Brain pericyte (primary cell): ENCODE measurements at places on chromosomes 5 and 9.
A peak's percentile ranks its signal among the peaks of the same experiment; 100 is the strongest.

DNA sequence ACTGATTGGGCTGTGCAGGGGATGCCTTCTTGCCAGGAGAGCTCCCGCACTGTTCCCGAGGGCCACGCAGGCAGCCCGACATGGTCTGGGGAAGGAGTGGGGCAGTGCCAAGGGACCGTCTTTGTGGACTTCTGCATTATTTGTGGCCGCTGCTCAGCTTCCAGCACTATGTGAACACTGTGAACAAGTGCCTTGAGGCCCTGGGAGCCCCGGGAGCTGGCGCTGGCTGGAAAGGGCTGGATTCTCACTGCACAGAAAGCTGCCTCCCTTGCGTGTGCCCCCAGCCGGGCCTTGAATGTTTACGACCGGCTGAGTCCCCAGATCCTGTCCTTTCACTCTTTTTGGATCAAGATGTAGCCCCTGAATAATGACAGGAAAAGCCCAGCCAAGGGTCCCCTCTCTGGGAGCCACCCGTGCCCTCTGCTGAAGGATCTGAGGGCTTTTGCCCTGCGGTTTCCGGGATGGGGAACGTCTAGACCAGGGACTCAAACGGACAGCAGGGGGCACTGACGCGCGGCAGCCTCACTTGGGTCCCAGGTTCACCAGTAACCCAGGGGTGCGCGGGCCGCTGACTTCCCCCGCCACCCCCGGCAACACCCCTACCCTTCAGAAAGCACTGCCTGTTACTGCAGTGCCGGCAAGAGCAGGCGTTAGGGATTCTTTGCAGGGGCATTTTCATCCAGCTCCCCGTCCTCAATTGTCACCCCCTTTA, 98.9 kb upstream of the FCN2 start:
- no peak for DNase-seq

DNA sequence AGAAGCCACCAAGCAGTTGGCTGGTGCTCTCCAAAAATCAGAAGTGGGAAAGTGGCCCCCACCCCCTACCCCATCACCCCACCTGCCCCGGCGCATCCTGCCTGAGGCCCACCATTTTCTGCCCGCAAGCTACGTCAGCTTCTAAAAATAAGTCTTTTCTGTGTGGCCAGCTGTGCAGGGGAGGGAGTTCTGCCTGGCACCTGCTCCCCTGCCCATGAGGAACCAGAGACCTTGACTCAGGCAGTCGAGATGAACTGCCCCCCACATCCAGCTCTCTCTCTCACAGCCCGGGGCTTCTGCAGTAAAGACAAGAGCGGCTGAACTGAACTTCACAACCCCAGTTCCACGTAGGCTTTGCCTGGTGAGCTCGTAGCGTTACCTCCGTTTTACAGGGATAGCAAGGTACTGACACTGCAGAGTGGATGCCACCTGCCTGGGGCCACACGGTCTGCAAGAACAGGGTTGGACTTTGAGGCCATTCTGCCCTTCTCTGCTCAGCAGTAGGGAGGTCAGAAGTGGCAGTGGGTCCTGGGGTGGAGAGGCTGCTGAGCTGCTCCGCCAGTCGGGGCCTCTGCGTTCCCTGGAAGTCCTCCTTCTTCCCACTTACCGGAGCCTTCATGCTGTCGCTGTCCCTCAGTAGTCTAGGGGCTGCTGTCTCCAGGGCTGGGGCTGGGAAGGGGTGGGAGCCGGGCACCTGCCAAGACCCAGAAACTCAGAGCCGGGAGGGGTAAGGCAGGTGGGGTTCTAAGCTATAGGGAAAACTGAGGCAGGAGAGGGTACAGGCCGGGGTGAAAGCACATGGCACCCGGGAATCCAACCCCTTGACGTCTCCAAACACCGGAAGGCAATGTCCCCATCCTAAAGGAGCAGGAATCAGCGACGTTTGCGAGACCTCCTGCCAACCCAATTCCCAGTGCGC, 781 bp downstream of the ST6GALNAC4 start:
- DNase-seq, result no peak

GRCh38 chr9:89605465-89606048, 745 bp downstream of the GADD45G start:
- DNase-seq, result no peak

DNA sequence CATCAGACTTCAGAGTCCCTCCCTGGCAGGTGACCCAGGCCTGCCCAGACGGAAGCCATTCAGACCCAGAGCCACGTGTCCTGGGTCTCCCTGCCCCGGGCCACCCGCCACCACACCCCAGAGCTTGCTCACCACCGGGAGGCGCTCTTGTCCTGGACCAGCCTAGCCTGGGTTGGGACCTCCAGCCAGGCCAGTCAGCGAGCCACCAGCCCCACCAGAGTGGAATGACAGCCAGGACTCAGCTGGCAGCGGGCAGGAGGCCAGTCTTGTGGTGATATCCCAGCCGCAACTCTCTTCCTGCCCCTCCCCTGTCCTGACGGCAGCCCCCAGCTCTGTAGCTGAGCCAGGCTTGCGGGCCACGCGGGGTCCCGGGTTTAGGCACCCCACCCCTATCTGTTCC, 1.7 kb upstream of the PTGDS start:
- DNase-seq, result no peak

GRCh38 chr9:8436786-8437185, 637.2 kb upstream of the DMAC1 start:
- DNase-seq, result no peak

DNA sequence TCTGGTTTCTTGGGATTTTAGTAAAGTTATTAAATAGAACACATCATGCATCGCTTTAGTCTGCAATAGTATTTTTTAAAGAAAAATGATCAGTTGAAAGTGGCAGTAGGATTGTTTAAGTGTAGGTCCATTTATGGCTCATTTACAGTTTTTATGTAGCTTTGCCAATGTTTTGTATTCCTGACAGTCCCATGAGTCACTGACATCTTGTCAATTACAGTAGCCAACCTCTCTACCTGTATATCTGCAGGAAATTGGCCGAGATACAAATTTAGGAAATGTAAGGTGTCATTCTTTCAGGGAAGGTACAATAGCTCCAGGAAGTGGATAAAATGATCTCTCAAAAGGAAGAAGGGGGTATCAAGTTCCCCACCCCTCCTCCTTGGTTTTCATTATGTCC, 47.7 kb upstream of the MTAP start:
- DNase-seq, result no peak

DNA sequence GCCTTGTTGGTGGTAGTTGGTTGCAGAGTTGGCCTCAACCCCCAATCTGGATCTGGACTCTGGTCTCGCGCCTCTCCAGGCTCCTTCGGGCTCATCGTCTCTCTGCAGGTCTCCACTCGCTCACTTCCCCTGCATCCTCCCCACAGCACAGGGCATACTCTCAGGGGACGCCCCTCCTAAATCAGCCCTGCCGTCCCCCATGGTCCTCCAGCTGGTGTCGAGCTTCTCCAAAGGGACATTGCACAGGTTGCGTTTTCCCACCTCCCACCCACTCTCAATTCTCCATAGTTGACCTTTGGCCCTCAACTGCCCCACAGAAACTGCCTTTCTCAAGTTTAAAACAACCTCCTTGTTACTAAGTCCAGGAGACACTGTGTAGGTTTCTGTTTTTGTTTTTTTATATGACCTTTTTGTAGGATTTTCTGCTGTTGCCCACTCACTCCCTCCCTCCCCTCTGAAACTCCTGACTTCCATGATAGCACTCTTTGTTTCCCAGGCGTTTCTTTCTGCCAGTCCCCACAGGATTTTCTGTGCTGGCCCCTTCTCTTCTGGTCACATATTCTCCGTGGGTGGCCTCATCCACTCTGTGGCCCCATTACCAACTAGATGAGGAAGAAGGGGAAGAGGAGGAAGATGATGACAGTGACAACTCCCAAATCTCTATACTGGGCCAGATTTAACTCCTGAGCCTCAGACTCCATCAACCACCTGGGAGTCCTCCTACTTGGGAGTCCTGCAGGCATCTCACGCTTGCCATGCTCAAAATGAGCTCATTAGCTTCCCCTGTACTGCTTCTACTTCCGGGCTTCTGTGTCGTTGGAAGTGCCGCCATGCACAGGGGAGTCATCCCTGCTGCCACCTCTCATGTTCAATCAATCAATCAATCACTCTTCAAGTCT, 50.3 kb downstream of the ALG2 start:
- DNase-seq, result no peak

DNA sequence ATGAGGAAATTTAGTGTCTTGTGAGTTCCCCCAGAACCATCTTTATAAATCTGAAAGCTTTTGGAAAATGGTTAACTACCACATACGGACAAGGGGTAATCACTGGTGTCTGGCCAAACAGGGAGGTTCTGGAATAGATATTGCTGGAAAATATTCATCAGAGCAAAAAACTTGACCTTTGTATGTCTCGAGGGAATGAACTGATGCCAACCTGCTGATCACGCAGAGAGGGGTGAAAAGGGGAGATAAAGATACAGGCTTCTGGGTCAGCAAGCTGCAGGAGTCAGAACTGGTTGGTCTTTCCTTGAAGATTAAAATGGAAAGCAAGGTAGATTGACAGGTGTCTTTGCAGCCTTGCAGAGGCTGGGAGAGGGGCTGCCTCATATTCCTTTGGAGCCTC, 35.5 kb downstream of the PSAT1 start:
- no peak for DNase-seq

GRCh38 chr5:17190242-17190778, 27.1 kb upstream of the BASP1 start:
- DNase-seq, result peak; percentile 55

GRCh38 chr9:116209414-116210116, 56.0 kb downstream of the PAPPA start:
- no peak for DNase-seq

DNA sequence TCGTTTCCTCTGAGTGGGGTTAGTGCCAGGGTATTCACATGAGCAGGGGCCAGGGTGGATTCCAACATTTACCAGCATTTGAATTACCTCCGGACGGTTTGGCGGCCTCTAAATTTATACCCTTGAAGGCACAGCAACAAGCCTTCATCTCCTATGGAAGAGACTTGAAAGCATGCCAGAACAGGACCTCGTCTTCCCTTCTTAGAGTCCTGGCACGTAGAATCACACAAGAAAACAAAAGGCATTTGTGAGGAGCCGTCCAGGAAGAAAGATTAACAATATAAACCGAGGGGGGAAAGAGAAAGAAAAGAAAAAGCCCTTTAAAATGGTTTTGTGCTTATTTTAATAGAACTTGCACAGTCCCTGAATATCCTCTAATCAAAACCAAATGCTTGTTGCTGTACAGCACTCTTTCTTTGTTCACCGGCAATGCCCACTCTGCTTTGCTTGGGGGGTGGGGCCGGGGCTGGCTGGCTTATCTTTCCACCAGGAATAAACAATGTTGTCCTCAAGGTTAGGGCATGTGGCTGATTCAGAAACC, 575.8 kb upstream of the ZNF462 start:
- no peak for DNase-seq

DNA sequence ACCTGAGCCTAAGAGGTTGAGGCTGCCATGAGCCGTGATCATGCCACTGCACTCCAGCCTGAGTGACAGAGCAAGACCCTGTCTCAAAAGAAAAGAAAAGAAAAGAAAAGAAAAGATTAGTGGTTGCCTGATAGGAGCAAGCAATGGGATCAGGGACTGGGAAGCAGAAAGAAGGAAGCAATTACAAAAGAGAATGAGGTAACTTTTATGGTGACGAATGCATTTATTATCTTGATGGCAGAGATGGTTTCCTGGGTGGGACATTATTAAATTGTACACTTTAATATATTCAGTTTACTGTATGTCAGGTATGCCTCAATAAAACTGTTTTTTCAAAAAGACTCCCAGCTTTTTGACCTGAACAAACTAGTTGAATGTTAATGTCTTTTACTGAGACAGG, 7.5 kb upstream of the PFDN1 start:
- DNase-seq, result no peak
